Daoy (cell line): ENCODE measurements at places on chromosomes 12 and 14. TPM values are rescaled to one million over a fixed set of nuclear protein-coding genes. Genes with fewer than 3 reads are reported as not detected.

Gene ESR2
- total RNA-seq = 0.74 TPM in 1 of 2 replicates, not detected in the other

Gene TBX5
- total RNA-seq = 2.9 and 4.5 TPM in 2 replicates

Gene ASPG
- not detected in 2 replicates for total RNA-seq

Gene SDSL
- 41.7 and 42.8 TPM in 2 replicates for total RNA-seq

Gene TESPA1
- total RNA-seq = 1.1 and 5.8 TPM in 2 replicates

Gene KLRC1
- total RNA-seq = not detected in 2 replicates

Gene RFX4
- total RNA-seq = not detected in 2 replicates
